ENCODE measurements at places on chromosomes 7 and 10.

DNA sequence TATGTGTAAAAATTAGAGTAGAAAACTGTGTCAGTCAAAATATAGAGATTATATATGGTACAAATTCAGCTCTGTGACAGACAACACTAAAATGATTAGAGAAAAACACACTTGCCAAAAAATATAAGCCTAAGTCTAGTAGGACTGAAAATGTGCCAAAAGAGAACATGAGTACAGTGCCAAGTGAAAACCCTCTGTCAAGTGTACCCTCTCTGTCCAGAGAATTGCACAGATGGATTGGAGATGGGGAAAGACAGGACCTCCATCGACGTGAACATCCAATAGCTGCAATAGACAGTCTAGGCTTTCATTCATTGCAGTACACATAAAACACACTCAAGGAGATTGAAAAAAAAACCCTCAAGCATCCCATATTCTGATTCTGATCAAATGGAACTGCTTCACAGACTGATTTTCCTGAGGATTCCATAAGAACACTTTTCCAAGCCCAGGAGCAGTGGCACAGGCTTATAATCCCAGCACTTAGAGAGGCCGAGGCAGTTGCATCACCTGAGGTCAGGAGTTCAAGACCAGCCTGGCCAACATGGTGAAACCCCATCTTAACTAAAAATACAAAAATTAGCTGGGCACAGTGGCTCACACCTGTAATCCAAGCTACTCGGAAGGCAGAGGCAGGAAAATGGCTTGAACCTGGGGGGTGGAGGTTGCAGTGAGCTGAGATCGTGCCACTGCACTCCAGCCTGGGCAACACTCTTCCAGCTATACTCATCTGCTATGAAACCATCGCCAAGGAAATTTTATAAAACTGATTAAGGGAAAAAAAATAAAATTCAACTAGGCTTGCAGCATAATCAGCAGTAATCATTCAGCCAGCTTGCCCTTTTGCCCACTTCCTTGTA is 110.0 kb upstream of the TRIM24 start:
- DNase-seq, result no peak

DNA sequence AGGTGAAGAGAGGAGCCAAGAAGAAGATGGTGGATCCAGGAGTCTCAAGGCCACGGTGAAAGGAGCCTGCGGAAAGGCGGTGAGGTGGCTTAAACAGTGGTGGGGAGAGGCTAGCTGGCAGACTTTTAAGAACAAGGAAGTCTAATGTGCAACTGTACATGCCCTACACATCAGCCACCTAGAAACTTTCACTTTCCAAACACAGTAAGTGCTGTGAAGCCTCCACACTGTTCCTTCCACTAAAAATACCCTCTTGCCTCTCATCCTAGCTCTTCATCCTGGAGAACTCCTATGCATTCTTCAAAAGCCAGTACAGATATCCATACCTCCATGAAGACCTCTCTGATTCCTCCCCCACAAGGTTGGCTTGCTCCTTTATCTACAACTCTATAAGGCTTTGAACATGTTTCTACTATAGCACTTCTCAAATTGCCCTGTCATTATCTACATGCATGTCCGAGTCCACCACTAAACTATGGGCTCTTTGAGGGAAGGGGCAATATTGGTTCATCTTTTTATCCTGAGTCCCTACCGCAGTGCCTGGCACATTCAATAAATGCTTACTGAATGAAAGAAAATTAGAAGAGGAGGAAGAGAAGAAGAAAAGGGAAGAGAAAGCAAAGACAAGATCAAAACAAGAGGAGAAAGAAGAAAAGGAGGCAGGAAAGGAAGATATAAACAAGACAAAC is 54.2 kb downstream of the DNAJC12 start:
- no peak for DNase-seq

DNA sequence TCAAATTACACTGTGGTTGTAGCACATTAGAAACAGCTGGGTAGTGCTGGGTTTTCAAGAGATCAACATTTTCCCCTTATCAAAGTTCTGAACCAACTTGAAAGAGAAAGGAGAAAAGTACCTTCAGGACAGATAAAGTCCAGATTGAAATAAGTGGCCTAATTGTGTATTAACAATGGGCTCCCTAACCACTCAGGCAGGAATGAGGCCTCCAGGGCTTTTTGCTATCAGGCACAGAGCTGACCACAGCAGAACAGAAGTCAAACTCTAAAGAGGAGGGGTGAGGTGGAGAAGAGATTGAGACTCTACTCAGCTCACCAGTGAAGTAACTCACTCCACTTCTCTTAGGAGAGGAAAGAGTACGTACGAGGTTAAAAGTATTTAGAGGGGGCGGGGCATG is 394.1 kb upstream of the PHF14 start:
- no peak for DNase-seq

DNA sequence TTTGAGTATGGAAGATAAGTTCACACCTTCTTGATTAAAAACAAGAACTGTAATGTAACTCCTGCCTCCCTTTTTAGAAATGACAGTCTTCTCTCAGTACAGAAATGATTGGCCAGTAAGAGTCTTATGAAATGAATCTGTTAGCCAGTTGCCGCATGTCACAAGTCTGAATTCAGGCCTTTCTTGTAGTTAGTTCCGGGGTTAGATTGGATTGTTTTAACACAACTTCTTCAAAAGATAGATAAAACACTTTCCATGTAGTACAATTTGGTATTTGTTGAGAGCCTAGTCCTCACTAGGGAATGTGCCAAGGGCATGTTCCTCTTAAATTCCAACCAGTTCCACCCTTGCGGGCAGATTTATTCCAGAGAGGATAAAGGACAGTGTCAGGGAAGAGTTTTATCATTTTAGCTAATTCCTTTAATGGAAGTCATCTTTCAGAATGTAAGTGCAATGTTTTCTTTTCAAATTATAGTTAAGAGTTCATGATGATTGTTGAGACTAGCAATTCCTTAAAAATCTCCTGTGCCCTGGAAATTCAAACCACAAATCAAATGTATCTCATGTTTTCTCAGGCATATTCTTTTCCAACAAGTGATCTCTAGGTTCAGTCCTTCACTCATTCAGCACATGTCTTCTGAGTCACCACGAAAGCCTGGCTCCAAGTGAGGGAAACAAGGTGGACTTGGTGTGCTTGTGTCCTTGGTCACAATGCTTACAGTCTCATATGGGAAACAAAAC is 4.1 kb downstream of the FHIP2A start:
- DNase-seq, result no peak

DNA sequence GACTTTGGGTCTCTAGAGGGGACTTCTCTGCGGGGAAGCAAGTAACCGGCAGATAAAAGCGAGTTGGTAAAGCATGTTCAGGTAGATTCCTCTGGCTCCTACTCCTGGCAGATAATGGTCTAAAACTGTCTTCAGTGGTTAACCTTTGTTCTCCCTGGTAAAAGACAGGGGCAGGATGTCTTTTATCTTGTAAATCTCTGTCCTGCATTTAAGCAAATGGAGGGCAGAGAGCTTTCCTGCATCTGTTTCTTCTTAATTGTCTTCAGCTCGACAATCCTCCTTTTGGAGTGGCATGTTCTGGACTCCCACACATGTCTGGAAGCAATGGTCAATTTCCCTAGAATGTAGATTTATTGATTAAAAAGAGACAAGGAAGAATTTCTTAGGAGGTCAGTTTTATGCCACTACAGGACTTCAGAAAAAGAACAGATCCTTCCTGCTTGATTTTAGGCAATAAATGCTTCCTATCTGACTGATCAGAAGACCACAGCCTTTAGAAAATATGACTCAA is 16.6 kb downstream of the C7orf33 start:
- DNase-seq, result no peak

GRCh38 chr10:70775679-70776454 is 9.3 kb downstream of the TBATA start:
- no peak for DNase-seq

DNA sequence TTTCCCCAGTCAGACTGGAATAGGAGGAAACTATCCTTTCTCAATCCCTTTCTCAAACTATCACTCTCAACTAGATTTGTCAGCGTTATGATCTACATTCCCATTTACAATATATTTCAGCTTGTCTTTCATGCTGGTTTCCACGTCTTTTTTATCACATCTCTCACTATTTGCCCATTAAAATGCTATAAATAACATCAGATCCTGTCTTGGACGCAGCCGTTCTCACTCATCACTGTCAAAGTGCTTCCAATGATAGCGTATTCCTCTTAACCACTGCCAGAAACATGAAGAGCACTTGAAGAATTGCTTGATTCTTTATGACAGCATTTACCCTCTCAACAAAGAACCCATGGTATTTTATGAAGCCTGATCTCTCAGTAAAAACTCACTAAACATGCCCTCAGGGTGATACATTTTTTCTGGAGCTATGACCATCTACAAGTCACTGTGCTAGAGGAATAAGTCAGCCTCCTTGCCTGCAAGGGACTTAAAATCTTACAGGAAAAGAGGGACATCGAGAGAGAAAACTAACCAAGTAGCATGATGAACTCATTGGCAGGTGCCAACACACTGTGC is 205.6 kb upstream of the PFKP start:
- no peak for DNase-seq

DNA sequence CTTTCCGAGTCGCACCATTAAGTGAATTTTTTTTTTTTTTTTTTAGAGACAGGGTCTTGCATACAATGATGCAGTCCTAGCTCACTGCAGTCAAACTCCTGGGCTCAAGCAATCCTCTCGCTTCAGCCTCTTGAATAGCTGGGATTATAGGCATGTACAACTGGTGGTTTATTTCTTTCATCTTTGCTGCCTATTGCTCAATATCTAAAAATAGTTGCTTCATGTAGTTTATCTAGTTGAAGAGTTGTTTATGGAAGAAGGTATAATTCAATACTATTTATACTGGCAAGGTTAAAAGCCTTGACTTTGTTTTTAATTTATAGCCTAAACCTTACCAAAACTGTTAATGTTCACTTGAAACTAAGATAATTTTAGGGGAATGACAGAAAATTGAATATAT is 66.9 kb downstream of the SEMA3D start:
- no peak for DNase-seq

DNA sequence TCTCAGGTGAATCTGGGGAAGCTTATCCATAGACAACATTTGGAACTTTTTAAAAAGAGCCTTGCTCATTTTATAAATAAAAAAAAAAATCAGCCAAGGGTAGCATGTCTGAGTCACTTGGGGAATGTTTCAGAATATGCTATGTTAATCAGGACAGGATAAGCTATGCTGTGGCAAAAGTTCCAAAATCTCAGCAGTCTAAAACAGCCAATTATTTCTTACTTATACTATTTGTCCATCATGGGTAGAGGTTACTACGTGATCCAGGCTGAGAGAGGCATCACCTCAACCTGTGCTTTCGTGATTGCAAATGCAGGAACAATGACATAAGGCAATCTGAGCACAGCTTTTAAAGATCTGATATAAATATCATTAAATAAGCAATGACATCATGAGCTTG is 6.5 kb downstream of the SLC13A1 start:
- DNase-seq, result no peak

GRCh38 chr7:96713037-96713436 is 3.4 kb upstream of the SEM1 start:
- DNase-seq, result no peak

- no peak for DNase-seq
Measured at GRCh38 chr10:57723305-57723704, 544.4 kb downstream of the IPMK start.

DNA sequence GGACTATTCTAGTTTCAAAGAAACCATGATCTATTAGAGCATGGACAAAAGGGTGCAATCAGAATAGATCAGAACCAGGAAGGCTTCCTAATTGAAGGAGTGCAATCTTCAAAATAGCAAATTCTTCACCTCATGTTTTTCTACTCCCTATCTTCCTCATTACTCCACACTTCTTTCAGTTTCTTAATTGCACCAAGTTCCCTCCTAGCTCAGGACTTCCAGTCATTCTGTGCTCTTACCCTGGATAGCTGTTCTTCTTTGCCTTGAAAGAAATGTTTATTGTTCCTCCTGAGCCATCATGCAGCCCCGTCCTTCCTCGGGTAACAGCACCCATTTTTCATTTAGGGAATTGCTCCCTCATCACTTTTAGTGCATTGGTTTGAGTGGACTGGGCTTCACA is 23.1 kb downstream of the TRPV5 start:
- no peak for DNase-seq

DNA sequence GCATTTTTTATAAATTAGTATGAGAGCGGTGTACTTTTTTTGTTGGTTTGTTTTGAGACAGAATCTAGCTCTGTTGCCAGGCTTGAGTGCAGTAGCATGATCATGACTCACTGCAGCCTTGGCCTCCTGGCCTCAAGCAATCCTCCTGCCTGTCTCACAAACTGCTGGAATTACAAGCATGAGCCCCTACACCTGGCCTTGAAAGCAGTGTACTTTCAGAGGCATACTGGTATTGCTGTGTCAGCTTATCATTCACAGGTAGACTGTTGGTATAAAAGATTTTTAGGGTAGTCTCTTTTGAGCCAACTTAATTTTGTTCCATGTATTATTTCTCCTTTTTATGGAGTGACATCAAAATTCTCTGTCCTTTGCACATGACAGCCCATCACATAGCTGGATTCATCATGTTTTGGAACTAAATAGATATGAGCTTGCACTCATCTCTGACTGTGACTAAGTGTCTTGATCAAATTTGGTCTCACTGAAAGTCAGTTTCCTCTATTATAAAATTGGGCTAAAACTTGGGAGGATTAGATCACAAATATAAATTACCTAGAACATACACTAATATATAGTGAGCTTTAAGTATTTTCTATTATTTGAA is 12.4 kb downstream of the GNAT3 start:
- DNase-seq, result no peak

GRCh38 chr7:37765421-37765829 is 81.9 kb downstream of the GPR141 start:
- DNase-seq, result no peak

DNA sequence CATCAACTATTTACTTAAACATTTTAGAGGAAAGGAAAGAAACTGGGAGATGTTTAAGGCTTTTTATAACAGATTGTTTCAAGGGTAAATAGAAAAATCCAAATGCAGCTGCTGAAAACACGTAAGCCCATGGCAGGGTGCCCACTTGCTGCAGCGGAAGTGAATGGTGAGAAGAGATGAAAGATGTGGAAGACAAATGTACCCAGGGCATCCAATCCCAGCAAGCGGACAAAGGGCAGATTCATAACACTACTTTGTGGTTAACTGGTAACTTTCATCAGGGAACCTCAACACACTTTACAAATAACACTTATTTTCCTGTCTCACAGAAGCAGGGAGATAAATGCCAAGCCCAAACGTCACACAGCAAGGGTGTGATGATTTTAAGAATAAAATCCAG is 358.4 kb downstream of the KCNMA1 start:
- DNase-seq, result no peak

GRCh38 chr10:61076572-61077114 is 132.7 kb upstream of the RHOBTB1 start:
- DNase-seq, result no peak

GRCh38 chr10:62049624-62050345 is 148.3 kb downstream of the ARID5B start:
- no peak for DNase-seq

All from NCI-H526 treated with DMSO at 0.1 percent for 48 hours (cell line).